ENCODE measurements at places on chromosomes 6 and 20.

GRCh38 chr6:74574794-74575193 is 631.1 kb downstream of the COL12A1 start:
- DNase-seq, result no peak

DNA sequence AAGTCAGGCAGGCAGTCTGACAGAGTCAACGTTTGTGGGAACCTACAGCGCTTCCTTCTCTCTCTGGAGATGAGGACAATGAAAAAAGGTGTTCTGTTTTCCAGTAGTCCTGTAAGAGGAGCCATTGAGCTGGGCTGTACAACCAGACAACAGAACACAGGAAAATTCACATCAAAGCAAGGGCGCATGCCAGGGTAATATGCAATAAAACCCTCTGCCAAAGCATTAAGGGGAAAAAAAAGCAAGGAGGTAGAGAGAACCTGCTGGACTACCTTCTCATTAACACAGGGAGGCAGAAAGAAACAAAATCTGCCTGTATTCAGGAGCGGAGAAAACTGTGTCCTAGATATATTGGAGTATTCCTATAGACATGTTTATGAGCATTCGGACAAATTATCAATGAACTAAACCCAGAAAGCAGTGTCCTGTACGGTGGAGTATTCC is 1.3 kb downstream of the RNF24 start:
- no peak for DNase-seq

GRCh38 chr6:16762550-16763477 is 1.6 kb upstream of the ATXN1 start:
- DNase-seq, result peak; percentile 33

GRCh38 chr6:135901774-135902524 is 50.4 kb downstream of the PDE7B start:
- no peak for DNase-seq

GRCh38 chr6:47424436-47424836 is 53.2 kb upstream of the CD2AP start:
- no peak for DNase-seq

- DNase-seq, result no peak
Measured at GRCh38 chr20:18802012-18802634, 11.5 kb upstream of the SCP2D1 start.

DNA sequence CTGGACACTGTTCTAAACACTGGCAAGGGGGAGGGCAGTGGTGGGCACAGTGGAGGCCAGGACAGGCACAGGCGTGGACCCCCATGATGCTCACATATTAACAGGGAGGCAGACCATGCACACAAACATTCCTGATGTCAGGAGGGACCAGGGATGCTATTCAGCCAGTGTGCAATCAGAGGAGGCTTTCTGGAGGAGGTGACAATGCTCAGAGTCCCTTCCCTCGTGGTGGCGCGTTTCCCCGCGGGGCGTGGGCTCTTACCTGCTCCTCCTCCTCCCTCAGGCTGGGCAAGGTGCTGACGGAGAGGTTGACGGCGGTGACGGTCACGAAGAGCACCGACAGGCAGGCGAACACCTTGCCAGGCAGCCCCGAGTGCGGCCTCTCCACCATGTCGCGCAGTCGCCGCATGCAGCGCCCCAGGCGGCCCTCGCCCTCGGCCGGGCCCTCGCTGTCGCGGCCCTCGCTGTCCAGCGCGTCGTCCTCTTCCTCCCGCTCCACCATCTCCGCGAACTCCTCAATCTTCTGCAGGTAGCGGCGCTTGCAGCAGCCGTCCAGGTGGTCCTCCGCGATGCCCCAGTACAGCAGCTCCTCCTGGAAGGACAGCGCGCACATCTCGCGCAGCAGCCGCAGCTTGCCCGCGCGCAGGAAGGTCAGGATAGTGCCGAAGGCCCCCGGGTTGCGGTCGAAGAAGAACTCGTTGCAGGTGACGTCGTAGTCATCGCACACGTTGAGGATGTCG is 13.4 kb downstream of the KCNG1 start:
- DNase-seq, result no peak

DNA sequence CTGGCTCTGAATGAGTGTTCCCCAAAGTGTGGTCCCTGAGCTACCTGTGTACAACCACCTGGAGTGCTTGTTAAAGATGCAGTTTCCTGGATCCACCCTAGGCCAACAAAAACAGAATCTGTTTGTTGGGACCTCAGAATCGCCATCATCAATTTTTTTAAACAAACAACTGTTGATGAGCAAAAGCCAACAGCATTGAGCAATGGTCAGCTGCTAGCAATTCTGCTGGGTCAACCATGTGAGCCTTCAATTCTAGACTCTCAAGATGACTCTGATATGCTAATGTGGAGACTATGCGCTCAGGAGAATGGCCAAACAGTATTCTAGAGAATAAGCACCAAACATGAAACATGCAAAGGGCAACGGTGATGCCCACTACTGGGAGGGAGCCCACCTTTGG is 64.4 kb upstream of the IYD start:
- no peak for DNase-seq
